ENCODE measurements at places on chromosomes 6 and 20.
A peak's percentile ranks its signal among the peaks of the same experiment; 100 is the strongest.

DNA sequence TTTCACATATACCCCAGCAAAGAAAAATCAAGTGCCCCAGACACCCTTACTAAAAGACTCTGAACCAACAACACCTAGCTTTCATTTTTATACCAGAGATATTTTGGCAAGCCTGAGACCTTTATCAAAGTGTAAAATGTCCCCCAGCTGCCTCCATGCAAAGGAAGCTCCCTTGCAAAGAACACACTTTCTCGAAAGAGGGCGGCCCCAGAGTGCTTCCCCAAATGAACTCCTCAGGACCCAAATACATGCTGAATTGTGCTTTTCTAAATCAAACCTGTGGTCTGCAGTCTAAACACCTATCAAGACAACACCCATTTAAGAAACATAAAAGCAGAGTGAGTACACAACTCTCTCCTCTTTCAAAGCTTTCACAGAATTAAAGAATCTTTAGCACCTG lies 490 bp downstream of the IPCEF1 start:
- no peak for DNase-seq

- no peak for DNase-seq
These were observed 4.0 kb upstream of the CDH22 start for GRCh38 chr20:46312075-46312944.

DNA sequence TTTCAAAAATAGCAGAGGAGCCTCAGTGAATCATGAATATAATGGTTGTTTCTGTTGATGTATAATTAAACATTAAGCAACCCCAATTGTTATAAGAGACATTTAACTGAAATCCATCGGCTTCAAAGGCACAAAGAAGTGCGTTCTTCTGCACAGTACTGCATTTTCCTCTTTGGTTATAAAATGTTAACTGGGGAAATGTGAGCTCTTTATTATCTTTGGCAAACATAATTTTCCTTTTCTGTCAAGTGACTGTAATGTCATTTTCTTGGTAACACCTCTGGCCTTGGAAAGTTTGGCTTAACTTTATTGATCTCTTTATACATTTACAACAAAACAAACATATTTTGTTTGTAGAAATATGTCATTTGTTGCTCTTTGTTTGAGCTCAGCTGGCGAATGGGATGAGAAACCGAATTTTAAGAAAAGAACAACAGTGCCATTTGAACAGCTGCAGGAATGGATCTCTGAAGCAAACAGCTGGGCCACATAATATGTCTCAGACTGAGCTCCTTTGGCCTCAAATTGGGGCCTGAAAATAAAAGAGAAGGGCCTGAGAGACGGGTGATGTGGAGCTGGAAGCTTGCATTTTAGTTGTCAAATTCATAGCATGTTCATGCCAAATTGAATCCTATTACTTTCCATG lies 427.0 kb upstream of the SPTLC3 start:
- DNase-seq, result no peak

DNA sequence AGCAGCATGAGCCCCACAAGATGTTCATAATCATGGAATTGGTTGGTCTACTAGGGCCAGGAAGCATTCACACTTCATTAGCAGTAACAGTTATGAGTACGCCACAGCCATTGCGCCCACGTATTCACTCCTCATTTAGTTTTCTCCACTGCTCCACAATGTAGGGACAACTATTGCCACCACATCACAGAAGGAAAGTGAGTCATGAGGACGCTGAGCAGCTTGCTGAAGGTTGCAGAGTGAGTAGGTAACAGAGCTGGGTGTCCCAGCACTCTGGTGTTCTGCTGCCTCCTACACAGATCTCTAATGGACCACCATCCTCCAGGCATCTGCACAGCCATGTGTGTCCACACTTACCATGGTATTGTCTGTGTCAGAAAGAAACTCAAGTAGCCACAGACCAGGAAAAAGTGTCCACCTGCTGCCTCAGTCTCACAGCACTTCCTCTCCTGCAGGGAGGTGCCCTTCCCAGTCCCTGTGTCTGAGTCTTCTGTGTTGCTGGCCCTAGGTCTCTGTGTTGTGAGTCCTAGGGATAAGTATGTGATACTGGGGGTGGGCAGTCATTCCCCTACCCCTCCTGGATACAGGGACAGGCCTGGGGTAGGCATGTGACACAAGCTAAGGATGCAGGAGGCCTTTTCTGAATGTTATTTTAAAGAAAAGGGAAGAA lies 103.9 kb downstream of the TTLL2 start:
- no peak for DNase-seq

GRCh38 chr6:41430875-41431274 lies 95.5 kb downstream of the NCR2 start:
- DNase-seq, result no peak

- peak; percentile 25 for DNase-seq
These were observed 381 bp upstream of the PEX7 start for GRCh38 chr6:136822046-136822375.
